Activated effector memory CD4-positive, alpha-beta T cell treated with anti-CD3 and anti-CD28 coated beads, Interleukin-2, amount 50 U/mL, for 16 hours (primary cell): ENCODE measurements at places on chromosomes 5 and 9.
A peak's percentile ranks its signal among the peaks of the same experiment; 100 is the strongest.

GRCh38 chr5:55935371-55935770, 59.4 kb downstream of the IL6ST start:
- no peak for DNase-seq

DNA sequence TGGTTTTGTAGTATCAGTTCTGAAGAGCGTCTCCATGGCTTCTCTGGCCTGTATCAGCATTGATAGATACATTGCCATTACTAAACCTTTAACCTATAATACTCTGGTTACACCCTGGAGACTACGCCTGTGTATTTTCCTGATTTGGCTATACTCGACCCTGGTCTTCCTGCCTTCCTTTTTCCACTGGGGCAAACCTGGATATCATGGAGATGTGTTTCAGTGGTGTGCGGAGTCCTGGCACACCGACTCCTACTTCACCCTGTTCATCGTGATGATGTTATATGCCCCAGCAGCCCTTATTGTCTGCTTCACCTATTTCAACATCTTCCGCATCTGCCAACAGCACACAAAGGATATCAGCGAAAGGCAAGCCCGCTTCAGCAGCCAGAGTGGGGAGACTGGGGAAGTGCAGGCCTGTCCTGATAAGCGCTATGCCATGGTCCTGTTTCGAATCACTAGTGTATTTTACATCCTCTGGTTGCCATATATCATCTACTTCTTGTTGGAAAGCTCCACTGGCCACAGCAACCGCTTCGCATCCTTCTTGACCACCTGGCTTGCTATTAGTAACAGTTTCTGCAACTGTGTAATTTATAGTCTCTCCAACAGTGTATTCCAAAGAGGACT, 1.5 kb downstream of the GPR21 start:
- no peak for DNase-seq

DNA sequence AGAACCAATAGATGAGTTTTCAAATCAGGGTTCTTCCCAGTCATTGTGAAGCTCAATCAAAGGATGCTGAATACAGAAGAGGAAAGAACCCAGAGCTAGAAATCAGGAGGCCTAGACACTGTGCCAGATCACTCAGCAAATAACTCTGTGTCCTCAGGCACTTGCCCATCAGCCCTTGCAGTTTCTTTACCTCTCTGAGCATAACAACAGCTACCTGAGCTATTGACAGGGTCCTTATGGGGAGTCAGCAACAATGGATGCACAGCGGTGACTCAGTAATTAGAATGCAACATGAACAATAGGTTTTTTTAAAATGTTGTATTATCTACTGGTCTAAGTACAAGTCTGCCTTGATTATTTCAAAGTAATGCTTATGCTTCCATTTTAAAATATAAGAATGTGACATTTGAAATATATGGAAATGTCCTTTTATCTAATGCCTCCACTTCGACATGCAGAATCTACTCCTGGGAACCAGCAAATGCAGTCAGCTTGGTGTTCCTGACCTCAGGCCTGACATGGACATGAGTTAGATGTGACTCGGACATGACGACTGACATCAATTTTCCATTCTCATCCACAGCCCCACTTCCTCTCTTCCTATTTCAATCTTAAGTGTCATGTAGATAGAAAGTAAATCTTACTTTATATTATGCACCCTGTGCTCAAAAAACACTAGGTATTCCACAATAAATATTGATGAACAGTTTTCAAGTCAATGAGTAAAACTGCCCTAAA, 155.0 kb downstream of the TLE1 start:
- no peak for DNase-seq

DNA sequence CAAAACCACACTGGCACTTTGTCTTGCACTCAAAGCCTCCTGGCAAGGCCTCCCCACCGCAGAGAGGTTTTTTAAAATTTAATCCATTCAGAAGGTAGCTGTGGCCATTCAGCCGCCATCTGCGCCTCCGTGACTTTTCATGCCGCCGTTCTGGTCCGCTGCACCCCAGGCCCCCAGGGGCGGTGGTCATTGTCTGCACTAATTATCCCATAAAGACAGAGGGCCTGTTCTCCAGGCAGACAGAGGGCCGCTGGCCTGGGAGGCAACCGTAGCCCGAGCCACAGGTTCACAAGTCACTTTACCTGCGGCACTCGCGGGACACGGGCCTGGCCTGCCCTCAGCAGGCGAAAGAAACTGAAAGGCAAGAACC, 49.4 kb downstream of the EXD3 start:
- DNase-seq, result peak; percentile 46

- DNase-seq, result no peak
These were observed 72.8 kb downstream of the STARD4 start for GRCh38 chr5:111439473-111440075.

- no peak for DNase-seq
These were observed 39.7 kb downstream of the BNC2 start for GRCh38 chr9:16830806-16831205.

DNA sequence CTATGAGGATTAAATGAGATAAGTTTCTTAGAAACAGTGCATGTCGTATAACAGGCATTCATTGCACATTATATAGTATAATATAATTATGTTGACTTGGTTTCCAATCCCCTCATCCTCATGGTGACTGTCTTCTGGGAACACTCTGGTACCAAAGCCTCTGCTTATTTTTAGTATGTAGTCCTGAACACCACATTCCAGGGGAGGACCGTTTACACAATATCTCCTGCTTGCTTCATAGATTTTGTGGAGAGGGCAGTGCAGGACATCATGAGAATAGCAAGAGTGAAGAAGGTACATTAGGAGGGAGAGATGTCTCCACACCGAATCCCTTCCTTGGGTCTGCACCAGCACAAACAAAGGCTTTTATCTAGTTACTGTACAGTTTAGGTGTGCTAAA, 20.5 kb upstream of the BHMT start:
- DNase-seq, result no peak

GRCh38 chr9:33344145-33344544, 53.8 kb downstream of the NFX1 start:
- DNase-seq, result no peak

DNA sequence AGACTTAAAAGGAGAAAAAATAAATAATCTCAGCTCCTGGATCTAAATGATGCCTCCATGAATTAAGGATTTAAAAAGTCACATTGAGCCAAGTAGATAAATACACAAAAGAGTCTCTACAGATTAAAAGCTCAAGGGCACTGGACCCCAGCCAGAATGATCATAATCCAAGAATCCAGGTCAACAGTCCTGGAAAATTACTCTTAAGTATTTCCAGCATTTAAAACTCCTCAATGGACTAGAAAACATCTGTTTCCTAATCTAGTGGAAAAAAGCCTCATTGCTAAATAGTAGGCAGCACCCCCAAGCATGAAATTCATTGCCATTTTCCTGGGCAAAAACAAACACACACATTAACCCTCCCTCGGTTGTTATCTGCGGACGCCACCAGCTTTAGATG, 96.8 kb downstream of the FRMD3 start:
- no peak for DNase-seq

GRCh38 chr9:17219261-17219660, 84.4 kb downstream of the CNTLN start:
- no peak for DNase-seq

DNA sequence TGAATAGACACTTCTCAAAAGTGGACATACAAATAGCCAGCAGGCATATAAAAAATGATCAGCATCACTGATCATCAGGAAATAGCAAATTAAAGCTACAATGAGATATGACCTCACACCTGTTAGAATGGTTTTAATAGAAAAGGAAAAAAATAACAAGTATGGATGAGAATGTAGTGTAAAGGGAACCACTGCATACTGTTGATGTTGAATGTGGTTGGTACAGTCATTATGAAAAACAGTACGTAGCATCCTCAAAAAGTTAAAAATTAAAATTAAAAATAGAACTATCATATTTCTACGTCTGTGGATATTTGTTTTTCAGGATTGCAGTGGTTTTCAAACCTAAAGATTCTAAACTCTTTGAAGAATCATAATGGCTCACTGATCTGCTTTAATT, 215.1 kb upstream of the NREP start:
- no peak for DNase-seq

DNA sequence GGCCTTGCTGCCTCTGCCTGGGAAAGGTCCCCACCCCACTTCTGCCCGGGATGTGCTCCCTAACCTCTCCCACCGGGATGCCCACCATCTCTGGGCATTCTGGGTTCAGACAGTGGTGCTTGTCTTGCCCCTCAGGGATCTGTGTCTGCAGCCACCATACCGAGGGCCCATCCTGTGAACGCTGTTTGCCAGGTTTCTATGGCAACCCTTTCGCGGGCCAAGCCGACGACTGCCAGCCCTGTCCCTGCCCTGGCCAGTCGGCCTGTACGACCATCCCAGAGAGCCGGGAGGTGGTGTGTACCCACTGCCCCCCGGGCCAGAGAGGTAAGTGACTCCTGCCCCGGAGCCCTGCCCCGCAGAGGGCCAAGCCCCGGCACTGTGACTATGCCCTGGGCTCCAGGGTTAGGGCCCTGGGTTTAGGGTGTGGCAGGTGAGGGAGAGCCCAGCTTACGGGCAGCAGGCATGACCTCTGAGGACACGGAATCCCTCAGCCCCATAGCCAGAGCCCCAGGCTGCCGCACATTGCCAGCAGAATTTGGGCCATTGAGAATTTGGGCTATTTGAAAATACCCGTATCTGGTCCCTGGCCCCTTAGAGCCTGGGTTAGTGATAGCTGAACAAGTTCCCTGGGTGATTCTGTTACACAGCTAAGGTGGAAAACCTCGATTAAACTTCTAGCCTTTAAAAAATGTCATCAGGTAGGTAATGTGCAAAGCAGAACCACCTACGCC, 35.3 kb upstream of the AIF1L start:
- DNase-seq, result no peak

GRCh38 chr9:36132086-36132485, 4.4 kb upstream of the GLIPR2 start:
- no peak for DNase-seq

GRCh38 chr5:37717276-37717612, 122.6 kb downstream of the GDNF start:
- DNase-seq, result no peak

DNA sequence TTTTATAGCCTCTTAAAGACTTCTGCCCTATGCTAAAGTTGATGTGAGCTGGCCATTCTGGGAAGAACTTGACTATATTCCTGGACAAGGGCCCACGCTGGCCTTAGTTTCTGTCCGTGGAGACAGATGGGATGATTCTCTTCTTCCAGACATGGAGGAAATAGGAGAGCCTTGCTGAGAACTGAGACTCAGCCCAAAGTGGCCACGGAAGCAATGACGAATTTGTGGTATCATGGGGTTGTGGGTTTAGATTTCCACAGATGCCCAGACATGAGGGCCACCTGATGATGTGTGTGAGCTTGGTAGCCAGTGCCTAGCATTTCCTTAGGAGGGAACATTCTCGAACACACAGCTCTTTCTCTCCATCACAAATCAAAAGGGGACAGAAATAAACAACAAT, 309.1 kb downstream of the NSG2 start:
- DNase-seq, result no peak

- DNase-seq, result no peak
These were observed 120.1 kb downstream of the SNX18 start for GRCh38 chr5:54637654-54638053.

DNA sequence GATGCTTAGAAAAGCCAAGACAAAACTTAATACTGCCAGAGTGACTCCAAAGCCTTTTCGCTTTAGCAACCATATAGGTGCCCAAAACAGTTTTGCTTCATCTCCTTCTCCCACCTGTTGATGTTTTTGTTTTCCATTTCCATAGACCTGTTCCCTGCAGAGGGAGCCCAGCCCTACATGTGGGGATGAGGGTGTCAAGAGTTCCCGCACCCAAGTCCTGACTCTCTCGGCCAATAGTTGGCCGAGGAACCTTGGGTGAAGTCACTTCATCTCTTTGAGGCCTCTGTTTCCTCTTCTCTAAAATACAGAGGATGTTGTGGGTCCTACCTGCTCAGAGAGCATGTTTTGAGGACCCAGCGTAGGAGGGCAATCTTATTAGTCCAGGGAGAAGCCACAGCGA, 38.5 kb upstream of the LCP2 start:
- peak; percentile 61 for DNase-seq

DNA sequence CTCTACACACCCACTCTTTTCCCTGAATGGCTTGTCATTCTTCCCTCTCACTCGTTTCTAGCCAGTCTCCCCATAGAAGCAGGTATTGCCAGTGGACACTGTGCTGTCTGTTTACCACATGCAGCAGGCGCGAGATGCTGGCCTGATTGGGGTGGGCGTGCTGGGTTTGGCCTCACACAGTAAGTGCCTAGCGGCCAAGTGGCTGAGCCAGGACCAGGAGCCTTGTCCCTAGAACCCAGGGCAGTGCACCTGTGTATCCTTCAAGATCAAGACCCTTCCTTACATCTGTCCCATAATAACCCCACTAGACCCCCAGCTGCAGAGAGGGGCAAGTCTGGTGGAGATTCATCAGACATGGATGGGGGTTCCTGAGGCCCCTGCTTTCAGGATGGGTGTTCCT, 112.8 kb upstream of the IRX4 start:
- DNase-seq, result no peak
